Activated T-cell treated with anti-CD3 and anti-CD28 coated beads, Interleukin-2, amount 50 U/mL, for 24 hours (primary cell): ENCODE measurements at places on chromosomes 6 and 20.

DNA sequence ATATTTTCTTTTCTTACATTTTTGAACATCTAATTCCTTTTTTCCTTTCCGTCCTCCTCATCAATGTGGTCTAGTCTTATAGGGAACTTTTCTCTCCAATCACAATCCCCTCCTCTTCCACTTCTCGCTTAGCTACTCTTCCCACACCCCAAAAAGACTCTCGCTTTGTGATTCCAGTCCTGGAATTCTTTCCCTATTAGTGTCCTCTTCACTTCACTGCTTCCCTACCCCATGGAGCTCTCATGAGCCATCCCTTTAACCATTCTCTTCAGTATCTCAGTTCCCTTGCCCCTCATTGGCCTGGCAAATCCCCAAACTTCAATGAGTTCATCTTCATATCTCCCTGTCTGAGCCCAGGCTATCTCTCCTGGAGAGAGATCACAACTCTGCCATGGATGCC lies 55.3 kb upstream of the CEP85L start:
- no peak for DNase-seq

DNA sequence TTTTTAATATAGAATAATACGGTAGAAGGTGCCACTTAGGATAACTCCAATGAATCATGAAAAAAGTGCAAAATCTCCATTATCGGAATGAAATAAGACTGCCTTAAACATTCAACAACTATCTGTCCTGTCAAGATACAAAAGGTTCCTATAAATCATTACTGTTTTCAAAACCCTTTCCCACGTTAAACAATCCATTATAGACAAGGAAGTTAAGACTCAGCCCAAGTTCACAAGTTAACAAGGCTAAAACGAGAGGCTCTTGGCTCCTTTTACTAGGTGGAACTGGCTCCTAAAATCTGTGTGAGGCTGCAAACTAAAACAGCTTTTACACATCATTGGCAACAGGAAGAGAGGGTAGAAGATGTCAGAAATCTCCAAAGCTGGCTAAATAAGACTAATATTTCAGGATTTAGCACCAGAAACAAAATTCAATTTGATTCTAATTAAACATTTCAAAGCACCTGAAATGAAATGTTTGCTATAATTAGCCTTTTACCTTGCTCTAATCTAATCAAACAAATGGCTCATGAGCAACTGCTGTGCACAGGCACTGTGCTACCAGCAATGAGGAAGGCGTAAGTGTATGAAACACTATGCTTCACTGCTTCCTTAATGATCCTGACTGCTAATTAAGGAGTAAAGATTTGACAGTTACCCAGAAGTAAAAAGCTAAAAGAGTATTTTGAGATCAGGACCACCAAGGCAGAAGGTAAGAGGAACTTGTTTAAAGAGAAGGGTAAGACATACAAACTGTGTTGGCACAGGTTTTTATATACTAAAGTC lies 109.7 kb downstream of the DST start:
- DNase-seq: no peak

DNA sequence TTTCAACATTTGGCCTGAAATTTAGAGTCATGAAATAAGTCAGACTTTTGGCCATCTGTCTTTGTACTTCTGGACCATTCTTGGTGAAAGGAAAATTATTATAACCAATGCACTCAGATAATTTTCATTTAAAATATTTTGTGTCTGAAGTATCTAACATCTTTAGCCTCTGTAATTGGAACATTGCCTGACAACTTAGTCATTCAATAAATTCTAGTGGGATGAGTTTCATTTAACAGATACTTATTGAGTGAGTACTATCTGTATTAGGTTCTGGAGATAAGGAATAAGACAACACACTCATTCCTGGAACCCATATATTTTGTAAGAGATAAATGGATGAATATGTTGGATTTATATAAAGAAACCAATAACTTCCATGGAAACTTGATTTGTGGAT lies 536.0 kb downstream of the BCKDHB start:
- no peak for DNase-seq

GRCh38 chr6:31661262-31662123 lies 915 bp upstream of the C6orf47 start:
- DNase-seq: no peak

- DNase-seq: no peak
These were observed 1.1 kb downstream of the VAPB start for GRCh38 chr20:58389968-58390658.

DNA sequence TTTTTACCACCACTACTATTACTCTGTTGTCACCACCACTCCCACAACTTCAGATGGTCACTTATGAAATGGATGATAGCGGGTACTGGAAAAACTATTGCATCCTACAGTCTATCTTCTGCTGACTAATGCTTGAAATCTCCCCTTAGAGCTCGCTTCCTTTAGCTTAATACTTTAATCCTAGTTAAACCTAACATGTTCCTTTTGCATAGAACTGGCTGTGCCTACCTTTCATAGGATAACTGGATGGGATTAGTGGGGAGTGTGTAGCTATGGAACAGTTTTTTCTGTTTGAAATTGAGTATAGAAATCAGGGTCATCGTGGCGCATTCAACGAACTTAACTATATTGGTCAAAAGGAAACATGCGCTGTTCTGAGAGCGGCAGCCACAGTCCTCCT lies 294.7 kb downstream of the FARS2 start:
- no peak for DNase-seq

- DNase-seq: no peak
These were observed 97.7 kb upstream of the KCNQ5 start for GRCh38 chr6:72524011-72524645.

GRCh38 chr6:26240157-26241032 lies 124.6 kb upstream of the BTN3A2 start:
- DNase-seq: peak; percentile 81

DNA sequence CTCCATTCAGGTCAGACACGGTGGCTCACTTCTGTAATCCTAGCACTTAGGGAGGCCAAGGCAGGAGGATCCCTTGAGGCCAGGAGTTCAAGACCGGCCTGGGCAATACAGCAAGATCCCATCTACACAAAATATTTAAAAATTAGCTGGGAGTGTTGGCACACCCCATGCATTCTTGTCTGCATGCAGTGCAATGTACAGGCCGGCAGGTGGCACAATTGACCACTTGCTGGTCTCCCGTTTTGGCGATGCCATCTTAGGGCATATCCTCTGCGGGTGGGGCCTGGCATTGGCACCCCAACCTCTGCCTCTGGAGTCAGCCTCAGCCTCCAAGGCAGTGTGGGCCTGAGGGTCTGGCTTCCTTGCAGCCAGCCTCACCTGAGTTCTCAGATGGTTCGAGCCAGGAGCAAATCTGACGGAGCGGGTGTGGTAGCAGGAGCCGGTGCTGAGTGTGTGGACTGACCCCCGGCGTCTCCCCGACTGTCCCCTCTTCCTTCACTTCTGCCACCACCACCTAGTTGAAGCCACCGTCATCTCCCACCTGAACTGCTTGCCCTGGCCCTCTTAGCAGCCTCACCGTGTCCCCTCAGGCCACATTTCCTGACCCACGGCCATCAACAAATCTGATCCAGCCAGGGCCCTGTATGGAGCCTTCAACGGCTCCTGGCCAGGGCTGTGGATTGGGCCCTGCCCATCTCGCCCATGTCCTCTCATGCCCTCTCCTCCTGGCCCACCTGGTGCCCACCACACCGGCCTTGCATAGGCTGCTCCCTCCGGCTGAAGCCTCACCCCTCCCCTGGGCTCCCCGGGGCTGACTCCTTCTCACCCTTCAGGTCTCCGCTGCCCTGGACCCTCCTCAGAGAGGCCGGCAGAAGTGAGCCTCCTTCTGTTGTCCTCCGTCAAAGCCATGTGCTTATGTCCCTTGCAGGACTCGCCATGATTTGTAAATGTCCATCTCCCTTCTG lies 44.0 kb downstream of the EFCAB8 start:
- peak; percentile 79 for DNase-seq

- DNase-seq: no peak
These were observed 346.3 kb upstream of the SULF2 start for GRCh38 chr20:48131581-48131980.

DNA sequence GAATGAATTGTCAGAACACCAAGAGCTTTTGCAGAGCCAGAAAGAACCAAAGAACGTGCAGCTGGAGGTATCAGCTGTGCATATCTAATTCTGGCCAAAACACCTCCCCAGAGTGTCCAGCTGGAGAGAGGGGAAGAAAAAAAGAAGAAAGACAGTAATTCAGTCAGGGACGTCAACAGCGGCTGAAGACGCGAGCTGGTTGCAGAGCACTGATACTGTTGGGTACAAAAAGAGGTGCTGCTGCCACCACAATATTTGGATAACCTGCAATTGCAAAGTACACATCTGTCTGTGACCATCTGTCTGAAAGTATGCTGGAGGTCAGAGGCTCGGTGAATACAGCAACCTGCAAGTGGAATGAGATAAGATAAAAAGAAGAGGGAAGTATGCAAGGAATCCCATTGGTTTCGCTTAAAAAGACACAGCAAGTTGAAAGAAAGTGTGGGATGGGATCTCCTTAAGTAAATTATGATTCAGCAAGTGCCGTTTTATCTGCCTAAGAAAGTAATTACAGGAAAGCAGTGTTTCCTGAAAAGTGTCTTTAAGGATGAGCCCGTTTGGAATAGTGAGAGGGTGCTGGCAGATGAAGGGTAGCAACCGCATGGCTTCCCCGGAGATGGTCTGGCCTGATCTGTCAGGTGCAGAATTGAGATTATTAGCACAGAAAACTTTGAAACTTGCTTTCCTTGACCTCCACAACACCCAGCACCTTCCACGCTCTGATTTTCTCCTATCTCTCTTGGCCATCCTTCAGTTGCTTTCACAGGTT lies 189.9 kb upstream of the PRDM1 start:
- no peak for DNase-seq

DNA sequence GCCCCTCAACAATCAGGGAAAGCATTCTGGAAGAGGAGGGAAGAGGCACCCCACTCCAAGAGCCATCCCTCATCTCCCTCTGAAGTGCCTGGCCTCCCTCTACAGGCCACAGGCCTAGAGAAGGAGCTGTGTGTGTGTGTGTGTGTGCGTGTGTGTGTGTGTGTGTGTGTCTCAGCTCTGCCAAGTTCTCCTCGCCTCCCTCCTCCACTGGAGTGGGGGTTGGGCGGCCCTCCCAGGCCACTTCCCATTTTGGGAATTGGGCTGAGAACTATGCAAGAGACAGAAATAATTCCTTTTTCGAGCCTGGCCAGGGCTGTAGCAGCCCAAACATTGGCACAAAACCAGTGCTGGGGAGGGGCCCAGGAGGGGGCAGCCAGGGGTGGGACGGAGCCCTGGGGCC lies 35.7 kb downstream of the KCNB1 start:
- no peak for DNase-seq

- no peak for DNase-seq
These were observed 19.3 kb downstream of the COL9A3 start for GRCh38 chr20:62835931-62836861.

- DNase-seq: no peak
These were observed 19.7 kb upstream of the UTRN start for GRCh38 chr6:144265390-144265789.
